ENCODE measurements at places on chromosomes 11 and 22.

DNA sequence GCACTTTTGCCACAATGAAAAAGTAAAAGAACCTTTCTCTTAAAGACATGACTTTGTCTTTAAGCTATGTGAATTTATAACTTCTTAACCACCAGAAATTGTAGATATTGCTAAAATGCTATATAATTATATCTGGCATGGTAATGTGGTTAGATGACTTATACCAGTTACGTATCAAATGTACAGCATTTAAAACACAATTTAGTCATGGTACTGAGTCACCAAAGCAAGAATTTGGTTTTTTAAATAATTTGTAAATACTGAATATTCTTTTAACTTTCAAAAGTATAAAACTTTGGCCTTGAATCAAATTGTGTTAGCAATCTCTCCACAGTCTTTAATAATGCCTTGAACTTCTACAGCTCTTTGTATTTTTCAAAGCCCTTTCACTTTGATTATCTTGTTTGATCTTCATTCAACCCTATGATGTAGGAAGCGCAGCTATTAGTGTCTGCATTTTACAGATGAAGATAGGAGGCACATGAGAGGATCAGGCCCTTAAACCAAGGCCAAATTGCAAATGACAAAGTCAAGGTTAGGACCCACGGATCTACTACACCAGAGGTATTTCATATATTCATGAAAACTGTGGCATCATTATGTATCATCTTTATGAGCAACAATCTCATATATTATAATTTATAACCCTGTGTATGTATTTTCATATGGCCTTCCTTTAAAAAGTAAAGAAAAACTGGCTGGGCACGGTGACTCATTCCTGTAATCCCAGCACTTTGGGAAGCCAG is 4.4 kb upstream of the SYTL2 start:
- no peak for DNase-seq

- DNase-seq: no peak
These were observed 194.3 kb upstream of the MTNR1B start for GRCh38 chr11:92775003-92775676.

DNA sequence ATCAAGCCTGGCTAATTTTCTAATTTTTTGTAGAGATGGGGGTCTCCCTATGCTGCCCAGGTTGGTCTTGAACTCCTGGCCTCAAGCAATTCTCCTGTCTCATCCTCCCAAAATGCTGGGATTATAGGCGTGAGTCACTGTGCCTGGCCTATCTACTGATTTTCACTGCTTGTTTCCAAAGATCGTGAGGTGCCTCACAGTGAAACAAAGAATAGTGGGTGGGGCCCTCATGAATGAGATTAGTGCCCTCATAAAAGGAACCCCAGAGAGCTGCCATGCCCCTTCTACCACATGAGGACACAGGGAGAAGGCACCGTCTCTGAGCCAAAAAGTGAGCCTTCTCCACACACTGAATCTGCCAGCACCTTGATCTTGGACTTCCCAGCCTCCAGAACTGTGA is 23.5 kb downstream of the TMEM184B start:
- no peak for DNase-seq

GRCh38 chr11:89347071-89347470 is 144.1 kb downstream of the NOX4 start:
- DNase-seq: no peak

GRCh38 chr11:115645631-115646317 is 141.6 kb upstream of the CADM1 start:
- DNase-seq: no peak

DNA sequence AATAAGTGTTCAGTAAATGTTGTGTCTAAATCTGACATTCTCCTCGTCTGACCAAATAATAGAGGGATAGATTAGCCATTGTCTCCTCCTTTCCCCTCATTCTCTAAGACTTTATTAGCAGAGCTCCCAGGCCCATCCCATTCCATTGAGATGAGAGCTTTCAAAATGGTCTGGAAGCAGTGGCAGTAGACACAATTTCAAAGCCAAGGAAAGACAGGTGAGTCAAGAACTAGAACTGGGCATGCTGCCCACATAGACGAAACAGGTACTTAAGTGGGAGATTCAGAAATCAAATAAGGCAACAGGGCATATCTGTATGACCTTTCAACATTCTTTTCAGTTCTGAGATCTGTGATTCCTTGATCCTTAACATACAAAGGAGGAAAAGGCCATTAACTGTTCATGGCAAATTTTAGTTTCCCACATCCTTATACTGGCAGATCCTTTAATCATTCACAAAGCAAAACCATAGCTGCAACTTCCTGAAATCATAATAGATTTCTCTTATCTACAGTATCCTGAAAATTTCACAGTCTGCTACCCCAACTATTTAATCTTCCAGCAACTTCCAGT is 96.6 kb upstream of the KCNA4 start:
- no peak for DNase-seq

- DNase-seq: no peak
These were observed 30.7 kb downstream of the EHF start for GRCh38 chr11:34651551-34651950.

DNA sequence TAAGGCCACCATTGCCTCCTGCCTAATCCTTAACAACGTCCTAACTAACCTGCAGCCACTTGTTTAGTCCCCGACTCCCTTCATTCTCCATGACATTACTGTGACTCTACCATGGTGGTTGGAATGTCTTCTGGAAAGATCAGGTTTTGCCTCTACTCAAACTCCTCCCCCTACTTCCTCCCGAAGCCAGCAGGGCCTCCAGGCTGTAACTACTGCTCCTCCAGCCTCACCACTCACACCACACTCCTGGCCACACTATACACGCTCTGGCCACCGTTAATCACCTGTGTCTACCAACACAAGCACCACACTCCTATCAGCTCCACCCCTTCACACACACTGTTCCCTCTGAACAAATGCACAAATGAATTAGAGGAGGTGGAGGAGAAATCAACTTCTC is 69.2 kb downstream of the PACSIN2 start:
- DNase-seq: no peak

DNA sequence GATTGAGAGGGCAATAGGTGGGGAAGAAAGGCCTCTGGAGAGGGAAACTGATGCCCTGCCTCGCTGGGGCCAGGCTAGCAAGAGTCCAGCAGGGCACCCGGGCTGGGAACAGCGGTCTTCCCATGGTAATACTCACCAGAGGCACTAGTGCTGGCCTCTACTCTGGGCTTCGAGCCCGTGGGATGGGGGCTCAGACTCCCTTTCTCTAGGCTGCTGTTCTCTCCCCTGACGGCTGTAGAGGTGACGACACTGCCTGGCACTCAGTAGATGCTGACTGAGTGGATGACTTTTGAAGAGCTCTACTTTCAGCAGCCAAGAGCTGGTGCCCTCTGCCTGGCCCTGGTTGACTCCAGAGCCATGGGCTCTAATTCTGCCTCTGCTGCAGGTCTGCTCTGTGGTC is 818 bp upstream of the C1QTNF4 start:
- DNase-seq: no peak

DNA sequence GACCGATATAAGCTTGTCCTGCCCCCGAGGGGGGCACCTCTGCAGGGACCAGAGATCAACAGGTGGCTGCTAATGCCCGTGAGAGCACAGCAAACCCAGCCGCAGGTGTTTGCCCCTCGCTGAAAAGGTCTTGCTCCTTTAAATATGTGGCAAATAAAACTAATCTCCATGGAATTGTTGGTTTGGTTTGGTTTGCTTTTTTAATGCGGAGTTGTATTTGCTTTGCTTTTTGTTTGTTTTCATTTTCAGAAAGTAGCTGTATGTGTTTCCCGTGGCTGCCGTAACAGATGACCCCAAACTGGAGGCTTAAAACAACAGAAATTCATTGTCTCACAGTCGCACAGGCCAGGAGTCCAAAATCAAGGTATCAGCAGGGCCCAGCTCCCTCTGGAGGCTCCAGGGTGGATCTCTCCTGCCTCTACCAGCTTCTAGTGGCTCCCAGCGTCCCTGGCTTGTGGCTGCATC is 93.0 kb downstream of the CELSR1 start:
- DNase-seq: no peak

DNA sequence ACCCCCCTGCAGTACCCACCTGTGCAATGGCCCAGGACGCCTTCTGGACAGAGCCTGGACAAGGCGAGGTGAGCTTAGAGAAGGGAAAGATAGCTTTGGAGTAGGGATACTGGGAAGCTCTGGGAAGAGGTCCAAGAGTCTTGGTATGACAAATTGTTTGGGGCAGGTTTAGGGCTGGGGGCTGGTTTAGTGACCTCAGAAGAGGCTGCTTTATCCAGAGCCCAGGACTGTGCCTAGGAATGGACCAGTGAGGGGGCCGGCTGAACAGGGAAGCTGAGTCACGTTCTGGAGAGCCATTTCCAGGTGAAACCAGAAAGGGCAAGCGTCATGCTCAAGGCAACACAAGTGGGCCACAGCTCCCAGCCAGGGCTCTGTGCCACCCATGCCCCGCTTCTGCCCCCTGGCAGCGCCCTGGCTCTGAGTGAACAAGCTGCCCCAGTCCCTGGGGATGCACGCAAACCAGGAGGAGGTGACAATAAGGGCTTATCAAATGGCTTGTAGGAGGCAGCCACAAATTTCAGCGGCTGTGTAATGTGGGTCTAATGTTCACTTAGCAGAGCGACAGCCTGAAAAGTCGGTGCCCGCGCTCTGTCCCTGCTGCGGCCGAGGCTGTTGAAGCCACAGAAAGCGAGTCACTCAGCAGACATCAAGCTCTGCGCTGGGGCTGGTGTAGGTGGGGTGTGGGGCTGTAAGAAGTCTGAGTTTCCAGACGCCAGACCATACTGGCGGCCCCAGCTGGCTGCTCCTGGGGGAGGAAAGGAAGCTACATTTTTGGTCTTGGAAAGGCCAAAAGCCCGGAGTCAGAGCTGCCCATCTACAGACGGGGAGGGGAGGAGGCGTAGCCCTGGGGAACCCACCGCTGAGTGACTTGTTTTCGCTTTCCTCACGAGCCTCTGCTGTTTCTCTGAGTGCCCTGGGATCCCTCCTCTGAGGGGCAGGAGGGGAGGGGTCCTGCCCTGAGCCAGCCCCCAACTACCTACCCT is 18.3 kb upstream of the SYT7 start:
- DNase-seq: no peak

GRCh38 chr11:14308897-14309387 is 50.0 kb downstream of the RRAS2 start:
- DNase-seq: no peak

DNA sequence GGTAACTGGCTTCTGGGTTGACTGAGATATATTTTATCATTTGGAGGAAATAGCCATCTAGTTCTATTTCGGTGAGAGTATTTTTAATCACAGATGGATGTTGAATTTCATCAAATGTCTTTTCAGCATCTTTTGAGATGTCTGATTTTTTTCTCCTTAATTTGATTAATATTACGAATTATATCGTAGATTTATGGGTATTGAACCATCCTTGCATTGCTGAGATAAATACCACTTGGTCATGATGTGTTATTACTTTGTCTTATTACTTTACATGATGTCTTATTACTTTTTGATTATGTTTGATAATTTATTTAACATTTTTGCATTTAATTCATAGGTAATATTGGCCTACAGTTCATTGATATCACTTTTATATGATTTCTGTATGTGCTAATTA is 78.8 kb upstream of the PARVA start:
- no peak for DNase-seq

DNA sequence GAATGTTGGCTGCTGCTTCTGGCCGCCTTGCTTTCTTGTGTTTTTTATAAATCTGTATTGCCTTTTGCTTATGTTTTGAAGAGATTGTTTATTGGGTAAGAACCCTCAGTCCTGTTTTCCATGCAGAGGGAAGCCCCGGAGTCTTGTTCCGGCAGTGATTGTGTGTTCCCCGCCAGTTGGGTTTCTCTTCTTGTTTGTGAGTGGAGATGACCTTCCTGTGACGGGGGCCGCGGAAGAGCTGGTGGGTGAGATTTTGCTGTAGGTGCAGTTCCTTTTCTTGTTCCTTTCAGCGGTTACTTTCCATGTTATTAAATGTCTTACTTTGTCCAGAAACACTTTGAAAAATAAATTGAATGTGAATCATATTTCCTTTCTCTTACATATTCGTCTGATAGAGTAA is 8.3 kb downstream of the TBC1D22A start:
- DNase-seq: no peak

GRCh38 chr11:79939111-79939510 is 498.3 kb upstream of the TENM4 start:
- no peak for DNase-seq

DNA sequence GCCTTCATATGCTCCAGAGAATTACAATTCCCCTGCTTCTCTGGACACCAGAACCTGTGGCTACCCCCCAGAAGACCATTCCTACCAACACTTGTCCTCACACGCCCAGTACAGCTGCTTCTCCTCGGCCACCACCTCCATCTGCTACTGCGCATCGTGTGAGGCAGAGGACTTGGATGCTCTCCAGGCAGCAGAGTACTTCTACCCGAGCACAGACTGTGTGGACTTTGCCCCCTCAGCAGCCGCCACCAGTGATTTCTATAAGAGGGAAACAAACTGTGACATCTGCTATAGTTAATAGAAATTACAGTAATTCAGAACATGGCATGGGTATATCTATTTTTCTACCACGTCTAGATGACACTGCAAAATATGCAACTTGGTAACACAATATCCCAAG is 9.8 kb downstream of the POU2AF3 start:
- DNase-seq: no peak

DNA sequence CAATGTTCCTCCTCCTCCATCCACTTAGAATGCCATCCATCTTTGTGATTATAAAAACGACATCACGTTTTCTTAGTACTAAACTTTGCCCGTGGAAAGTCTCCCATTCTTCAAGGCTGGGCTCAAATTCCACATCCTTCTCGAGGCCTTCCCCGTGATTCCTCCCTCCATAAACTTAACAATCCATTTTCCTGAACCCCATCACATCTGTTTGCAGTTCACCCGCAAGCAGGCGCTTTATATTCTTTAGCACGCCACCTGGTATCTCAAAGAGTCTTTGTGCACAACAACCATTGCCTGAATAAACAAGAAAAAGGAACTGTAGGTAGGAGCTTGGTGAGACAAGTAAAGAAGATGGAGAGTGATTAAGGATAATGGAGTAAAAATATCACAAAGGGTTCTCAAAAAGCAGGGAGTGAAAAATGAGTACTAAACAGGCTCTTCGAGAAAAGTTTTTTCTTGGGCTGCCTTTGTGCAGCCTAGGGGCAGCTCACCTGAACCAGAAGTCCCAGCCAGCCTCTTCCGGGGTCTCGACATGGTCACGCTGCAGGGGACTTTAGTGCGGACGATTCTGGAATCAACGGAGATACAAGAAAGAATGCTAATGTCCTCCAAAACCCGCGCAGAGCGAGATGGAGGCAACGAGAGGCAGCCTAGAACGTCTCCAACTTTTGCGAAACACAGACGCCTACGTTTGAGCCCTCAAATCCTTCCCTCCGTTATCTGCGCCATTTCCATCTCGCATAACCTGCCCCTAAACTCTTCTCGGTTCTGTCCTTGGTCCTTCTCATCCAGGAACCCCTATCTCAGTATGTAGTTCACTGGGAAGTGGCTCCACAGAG is 585 bp downstream of the THYN1 start:
- DNase-seq: no peak

- DNase-seq: no peak
These were observed 3.1 kb downstream of the CSNK2A3 start for GRCh38 chr11:11349870-11350337.
